ENCODE measurements at places on chromosomes 7 and 10.

DNA sequence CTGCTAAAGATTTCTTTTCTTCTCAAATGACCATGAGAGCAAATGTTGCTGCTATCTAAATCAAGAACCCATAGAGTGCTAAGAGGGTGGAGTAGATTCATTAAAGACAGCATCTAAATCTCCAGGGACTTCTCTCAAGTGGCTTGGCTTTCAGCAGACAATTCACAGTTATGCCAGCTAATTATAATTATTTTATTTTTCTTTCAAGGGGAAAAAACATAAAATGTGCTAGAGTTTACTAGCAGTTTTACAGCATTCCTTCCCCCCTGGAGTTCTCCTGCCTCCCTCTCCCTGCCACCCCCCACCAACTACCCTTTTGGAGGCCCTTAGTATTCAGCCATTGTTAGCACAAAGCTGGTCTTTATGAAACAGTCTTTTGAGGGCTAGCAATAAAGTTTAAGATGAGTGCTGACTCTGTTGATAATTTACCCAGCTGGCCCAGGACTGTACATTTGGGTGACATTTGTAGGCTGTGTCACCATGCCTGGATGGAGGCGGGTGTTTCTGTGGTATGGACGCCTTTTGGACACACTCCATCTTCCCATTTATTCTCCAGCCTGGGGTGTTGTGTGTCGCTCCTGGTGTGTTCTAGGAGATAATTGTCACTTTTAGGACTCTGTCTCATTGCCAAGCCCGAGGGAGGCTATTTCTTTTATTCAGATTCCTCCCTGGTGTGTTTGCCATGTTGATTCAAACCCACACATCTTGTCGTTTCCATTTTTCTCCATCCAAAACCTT is 160.2 kb downstream of the CREB5 start:
- no peak for DNase-seq

DNA sequence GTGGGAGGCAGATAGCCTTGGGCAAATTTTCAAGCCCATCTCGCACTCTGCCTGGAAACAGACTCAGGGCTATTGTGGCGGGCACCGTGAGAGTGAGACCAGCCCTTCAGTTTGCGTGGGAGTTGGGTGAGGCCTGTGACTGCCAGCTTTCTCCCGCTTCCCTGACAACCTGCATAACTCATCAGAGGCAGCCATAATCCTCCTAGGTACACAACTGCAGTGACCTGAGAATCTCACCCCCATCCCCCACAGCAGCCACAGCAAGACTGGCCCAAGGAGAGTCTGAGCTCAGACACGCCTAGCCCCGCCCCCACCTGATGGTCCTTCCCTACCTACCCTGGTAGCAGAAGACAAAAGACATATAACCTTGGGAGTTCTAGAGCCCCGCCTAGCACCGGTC is 275.4 kb downstream of the GRID1 start:
- DNase-seq = no peak

GRCh38 chr10:43225004-43225786 is 41.7 kb downstream of the RASGEF1A start:
- DNase-seq = no peak

DNA sequence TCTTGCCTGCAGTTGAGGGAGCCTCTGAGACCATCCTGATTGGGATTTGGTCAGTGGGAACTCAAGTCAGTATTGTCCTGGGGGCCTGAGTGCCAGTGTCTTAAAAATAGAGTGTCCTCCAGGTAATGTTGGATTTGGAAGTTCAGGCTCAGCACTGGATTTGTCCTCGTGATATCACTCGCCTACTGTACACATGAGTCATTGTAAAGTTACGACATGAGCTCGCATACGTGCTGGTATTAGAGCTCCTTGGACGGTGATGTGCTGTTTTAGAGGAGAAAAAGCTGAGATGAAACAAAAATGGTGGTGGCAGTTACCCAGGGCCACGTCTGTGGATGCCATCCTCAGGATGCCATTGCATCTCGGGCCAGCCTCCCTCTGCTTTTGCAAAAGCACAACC is 78.2 kb downstream of the MGMT start:
- no peak for DNase-seq

GRCh38 chr10:11015446-11015934 is 2.2 kb upstream of the CELF2 start:
- DNase-seq = no peak

DNA sequence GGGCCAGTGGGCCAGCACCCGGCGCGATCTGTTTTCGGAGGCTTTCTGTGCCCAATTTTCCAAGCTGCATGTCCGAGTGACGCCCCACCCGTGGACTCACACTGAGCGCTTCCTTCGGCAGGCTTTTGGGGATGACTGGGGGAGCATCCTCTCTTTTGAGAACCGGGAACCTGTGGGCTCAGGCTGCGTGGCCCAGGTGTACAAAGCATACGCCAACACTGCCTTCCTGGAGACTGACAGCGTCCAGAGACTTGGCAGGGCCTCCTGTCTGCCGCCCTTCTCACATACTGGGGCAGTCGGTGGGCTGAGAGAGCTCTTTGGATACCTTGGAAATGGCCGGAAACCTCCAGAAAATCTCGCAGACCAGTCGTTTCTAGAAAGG is 1.0 kb downstream of the ADCK2 start:
- no peak for DNase-seq

DNA sequence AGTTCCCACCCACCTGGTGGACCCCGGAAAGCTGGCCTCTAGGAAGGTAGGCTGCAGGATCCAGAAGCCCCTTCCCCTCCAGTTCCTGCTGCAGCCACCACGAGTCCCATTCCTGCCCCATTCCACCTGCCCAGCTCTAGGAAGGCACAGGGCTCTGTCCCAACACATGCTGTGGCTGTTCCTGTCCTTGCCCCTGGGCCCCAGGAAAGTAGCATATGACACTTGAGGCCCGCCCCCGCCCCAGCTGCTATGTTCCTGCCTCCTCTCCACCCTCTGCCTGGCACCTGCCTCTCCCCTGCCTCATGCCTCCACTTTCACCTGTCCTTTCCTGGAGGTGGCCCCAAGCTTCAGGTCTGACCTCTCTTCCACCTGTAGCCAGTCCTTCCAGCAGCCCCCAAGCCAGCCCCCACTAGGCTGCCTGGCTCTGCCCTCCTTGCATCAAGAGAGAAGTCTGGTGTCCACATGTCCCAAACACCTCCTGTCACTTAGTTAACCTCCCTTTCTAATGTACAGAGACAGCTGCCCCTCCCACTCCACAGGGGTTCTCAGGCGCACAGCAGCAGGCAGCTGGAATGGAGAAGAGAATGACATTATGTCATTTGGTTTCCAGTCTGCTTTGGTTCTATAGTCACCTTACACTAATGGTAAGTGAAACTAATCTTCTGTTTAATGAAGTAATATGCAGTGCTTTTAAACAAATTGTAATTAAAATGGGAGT is 22.7 kb downstream of the YKT6 start:
- DNase-seq = no peak

DNA sequence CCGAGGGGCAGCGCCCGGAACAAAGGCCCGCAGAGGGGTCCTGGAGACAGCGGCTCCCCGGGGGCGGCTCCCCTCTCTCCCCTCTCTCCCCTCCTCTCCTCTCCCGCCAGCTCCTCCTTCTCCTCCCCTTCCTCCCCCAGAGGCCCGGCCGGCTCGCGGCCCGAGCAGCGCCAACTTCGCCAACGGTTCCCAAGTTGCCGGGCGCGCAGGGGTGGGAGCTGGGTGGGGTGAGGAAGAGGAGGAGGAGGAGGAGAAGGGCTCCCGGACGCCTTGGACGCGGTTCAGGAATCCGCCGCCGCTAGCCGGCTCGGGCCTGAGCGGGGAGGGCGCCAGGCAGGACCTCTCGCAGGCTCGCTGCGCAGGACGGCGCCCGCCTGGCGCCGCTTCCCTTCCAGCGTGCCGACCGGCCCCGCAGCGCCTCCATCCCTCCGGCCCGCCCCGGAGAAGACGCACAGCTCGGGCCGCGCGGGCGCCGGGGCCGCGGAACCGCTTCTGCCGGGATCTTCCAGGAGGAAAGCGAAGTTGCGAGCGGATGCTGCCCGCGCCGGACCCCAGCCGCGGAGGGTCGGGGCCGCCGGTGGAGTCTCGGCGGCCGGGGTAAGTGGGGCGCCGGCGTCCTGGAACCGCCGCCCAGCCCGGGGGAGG is at the start of gene CHST3:
Gene CHST3 (plus strand): TSS at position 298 of the 645 bp plus-strand sequence. CDS start 41,448 bp downstream, outside the sequence.
- no peak for DNase-seq

GRCh38 chr10:97311111-97311626 is 7.9 kb upstream of the FRAT1 start:
- DNase-seq = no peak
